Stimulated activated CD8-positive, alpha-beta memory T cell treated with anti-CD3 and anti-CD28 coated beads, Interleukin-7, amount 100 ng/mL, for 24 hours (primary cell): ENCODE measurements at places on chromosomes 2 and 18.

- no peak for DNase-seq
Measured at GRCh38 chr2:8598295-8599165, 83.3 kb upstream of the ID2 start.

DNA sequence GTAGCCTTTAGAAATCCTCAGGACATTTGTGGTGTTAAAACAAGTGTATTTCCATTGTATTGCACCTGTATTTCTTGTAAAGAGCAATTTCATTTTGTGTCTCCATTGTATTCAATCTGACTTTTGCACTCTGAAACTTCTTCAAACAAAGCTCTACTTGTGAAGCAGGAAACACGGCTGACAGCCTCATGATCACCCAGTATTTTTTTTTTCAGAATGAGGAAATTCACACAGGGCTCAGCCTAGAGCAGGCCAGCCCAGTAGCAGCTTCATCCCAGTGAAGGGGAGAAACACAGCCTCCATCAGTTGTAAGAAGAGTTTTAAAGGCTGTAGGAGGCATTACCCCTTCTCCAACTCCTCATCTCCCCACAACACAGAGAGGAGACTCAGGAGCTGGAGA lies 175.9 kb upstream of the KLHL29 start:
- no peak for DNase-seq

DNA sequence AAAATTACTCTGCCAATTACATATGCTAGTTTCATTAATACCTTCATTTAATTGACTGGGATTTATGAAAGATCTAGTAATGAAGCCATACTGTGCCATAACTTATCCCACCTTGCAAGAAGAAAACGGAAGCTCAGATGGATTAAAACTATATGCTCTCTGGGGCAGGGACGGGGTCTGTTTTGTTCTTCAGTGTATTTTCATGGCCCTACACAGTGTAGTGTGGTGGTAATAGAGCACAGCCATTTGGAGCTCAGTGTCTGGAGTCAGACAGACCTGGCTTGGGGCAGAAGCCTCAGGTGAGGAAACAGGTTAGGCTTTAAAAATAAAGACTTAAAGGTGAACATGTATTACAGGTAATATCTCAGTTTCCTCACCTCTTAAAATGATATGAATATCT lies 62.3 kb downstream of the FIGN start:
- no peak for DNase-seq

- DNase-seq: no peak
Measured at GRCh38 chr18:23032030-23032582, 99.0 kb downstream of the RBBP8 start.

- DNase-seq: no peak
Measured at GRCh38 chr2:10048501-10049171, 5.3 kb downstream of the KLF11 start.
